ENCODE measurements at places on chromosomes 6 and 20.

GRCh38 chr6:113819169-113819830 lies 37.8 kb upstream of the MARCKS start:
- no peak for DNase-seq

GRCh38 chr20:42836339-42836738 lies 353.4 kb downstream of the PTPRT start:
- no peak for DNase-seq

DNA sequence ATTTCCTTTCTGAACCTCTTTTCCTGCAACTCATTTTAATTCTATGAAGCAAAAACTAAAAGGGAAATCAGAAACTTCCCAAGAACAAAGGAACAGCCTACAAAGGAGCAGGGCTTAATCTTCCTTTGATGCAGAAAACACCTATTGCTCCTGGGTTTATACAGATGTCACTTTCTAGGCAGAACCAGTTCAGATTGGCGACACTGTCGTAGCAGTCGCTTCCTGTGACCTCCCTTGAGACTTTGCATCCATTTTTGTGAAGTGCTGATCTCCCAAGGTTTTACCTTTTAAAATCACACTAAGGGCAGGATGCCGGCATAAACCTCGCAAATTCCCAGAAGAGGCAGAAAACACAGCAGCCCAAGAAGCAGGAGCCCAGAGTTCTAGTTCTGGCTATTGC lies 40.1 kb downstream of the JAG1 start:
- DNase-seq, result no peak

GRCh38 chr6:137740967-137741761 lies 125.9 kb upstream of the TNFAIP3 start:
- DNase-seq, result no peak

DNA sequence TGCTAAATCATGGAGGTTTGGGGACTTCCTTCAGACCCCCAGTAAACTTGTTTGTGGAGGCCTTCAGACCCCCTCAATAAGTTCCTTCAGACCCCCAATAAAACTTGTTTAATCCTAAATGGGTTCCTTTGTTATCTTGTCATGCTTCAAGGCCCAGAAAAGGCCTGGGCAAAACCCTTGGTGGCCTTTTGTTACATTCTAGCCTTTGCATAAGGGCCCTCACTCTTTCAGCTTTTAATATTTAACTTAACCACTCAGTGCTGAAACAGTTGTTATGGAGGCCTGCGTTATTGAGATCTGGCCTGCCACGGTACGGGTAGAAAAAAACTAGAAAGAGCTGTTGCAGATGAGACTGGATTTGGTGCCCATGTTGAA lies 4.3 kb upstream of the DYNLRB1 start:
- no peak for DNase-seq

DNA sequence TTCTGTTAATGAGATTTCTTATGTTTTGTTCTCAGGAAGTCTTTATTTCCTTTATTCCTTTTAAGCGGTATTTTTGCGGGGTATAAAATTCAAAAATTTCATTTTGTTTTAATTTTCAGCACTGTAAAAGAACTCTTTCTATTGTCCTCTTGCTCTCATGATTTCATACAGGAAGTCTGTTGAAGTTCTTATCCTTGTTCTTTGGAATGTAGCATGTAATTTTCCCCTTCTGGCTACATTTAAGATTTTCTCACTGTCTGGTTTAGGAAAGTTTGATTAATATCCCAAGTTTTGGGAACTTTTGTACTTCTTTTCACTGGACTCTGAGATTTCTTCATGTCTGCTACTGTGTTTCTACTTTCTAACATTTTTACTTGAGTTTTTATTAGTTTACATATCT lies 581.4 kb upstream of the GJE1 start:
- no peak for DNase-seq

- DNase-seq, result no peak
Observed at GRCh38 chr20:37737826-37738420, 44.1 kb downstream of the CTNNBL1 start.

DNA sequence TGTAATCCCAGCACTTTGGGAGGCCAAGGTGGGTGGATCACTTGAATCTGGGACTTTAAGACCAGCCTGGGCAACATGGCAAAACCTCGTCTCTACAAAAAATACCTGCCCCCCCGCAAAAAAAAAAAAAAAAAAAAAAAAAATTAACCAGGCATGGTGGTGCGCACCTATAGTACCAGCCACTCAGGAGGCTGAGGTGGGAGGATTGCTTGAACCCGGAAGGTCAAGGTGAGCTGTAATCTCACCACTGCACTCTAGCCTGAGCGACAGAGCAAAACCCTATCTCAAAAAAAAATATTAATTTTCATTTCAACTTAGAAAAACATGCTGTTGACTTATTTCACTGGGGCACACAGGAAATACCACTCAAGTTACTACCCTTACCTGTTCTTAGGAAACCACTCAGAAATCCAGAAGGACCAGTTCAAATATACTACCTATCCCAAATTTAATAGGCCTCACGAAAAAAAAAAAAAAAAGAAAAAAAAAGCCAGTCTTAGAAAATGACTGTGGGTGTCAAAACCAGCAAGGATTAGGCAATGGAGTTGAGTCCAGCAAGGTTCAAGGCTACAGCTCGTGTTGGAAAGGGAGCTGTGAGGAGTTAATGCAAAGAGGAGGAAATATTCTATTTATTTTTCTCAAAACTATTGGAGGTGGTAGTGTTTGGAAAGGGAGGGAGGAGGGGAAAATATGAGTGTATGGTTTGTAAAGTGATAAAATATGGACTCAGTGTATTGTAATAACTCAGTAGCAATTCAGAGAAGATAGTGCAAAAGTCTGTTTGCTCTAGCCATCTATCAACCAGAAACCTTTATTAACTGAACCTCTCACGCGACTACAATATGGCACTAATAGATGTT lies 33.9 kb upstream of the PIM1 start:
- DNase-seq, result peak; percentile 43

- no peak for DNase-seq
Observed at GRCh38 chr6:137171824-137172733, 1.4 kb downstream of the IL22RA2 start.

GRCh38 chr6:154962753-154963152 lies 32.4 kb upstream of the TIAM2 start:
- no peak for DNase-seq
